Breast epithelium (tissue), 4 donors: ENCODE measurements at places on chromosomes 1 and 21. TPM values are rescaled to one million over a fixed set of nuclear protein-coding genes. Genes with fewer than 3 reads are reported as not detected.

GRCh38 chr1:108551137-108551862 lies 8.6 kb upstream of the EEIG2 start:
- no peak overlapping the region for H3K27ac ChIP-seq
- H3K4me3 ChIP-seq = no peak overlapping the region
- no peaks in the 10 kb centered on the region for H3K27me3 ChIP-seq
- H3K36me3 ChIP-seq = no peaks in the 10 kb centered on the region

DNA sequence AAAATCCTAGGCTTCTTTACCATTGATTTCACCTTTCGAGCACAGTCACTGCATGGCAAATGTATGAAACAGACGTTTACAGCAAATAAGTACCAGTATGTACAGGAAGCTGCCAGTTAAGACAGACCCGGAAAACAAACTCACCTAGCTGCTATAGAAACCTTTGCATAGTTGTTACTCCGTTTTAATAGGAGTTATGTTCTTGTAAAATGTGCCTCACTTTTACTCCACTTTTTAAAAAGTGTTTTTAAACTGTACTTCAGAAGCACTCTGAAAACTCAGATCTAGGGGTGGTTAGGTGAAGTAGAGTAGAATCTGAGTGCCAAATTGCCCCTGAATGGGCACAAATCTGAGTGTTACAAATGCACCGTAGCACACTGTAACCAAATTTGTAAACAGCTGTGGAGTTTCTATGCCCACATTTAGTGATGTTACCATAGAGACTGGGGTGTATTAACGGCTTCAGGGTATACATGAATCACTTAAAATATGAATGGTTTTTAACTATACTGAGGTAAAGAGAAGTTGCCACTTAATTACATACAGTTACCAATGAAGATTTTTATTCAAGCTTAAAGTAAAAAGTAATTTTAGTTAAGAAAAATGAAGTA lies 30.7 kb downstream of the CNIH4 start:
- peaks cover 4% of the 10 kb centered on the region for H3K4me1 ChIP-seq
- no peaks in the 10 kb centered on the region for H3K36me3 ChIP-seq
- DNase-seq = no peak
- no peaks in the 10 kb centered on the region for H3K27me3 ChIP-seq

GRCh38 chr1:82387012-82387366 lies 586.3 kb downstream of the ADGRL2 start:
- no peak overlapping the region for H3K27ac ChIP-seq
- H3K27me3 ChIP-seq = no peaks in the 10 kb centered on the region
- no peaks in the 10 kb centered on the region for H3K36me3 ChIP-seq
- no peak for DNase-seq
- no peak overlapping the region for H3K4me3 ChIP-seq

GRCh38 chr21:17931080-17931479 lies 111.9 kb upstream of the C21orf91 start:
- no peak overlapping the region for H3K4me3 ChIP-seq
- DNase-seq = no peak
- H3K4me1 ChIP-seq = no peaks in the 10 kb centered on the region
- no peaks in the 10 kb centered on the region for H3K36me3 ChIP-seq

DNA sequence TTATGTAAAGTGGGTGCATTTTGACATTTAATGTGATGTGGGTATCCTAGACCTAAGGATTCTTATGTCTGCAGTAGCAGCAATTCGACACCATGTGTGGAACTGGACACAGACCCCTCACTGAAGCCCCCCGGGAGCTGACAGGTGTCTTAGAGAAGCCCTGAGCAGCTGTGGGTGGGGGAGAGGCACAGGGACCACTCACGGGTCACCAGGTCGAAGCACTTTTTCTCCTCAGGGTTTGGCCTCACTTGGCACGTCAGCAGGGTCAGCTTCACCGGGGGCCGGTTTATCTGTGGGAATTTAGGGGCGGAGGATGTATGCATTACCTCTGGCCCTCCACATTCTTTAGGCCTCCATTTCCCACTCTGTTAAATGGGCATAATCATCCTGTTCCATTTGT lies 14.0 kb upstream of the TCEA3 start:
- H3K4me3 ChIP-seq = no peak overlapping the region
- H3K27ac ChIP-seq = no peak overlapping the region
- H3K27me3 ChIP-seq = no peaks in the 10 kb centered on the region
- no peak for DNase-seq

DNA sequence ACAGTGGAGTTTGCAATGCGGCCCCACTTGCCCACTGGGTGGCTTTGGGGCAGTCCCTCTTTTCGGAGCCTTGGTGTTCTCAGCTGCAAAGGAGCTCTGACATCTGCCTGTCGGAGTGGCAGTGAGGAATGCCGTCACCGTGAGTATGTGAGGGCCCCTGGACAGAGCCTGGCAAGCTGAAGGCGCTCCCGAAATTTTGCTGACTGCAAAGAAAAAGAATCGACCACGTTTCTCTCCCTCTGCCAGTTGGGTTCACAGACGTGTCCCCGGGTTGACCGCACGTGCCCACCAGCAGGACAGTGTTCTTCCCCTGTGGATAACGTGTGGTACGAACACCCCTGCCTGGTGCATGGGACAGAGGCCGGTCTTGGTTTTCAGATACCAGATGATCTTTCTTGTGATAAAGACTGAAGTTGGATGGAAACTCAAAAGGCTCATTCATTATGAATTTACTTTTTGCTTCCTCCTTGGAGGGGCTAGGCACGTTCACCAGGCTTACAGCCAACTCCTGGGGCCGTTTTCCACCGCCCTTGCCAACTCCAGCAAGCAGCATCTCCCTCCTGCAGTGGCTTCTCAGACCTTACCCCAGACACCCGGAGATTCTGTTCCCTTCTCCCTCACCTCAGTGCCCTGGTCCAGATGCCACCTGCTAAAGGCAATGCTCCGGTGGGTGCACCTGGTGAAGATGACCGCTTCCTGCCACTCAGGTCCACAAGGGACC lies 29.7 kb downstream of the ECE1 start:
- no peak overlapping the region for H3K4me3 ChIP-seq
- H3K27ac ChIP-seq = peak overlapping the region; percentile 87
- no peak for DNase-seq
- H3K4me1 ChIP-seq = peaks cover 12% of the 10 kb centered on the region

DNA sequence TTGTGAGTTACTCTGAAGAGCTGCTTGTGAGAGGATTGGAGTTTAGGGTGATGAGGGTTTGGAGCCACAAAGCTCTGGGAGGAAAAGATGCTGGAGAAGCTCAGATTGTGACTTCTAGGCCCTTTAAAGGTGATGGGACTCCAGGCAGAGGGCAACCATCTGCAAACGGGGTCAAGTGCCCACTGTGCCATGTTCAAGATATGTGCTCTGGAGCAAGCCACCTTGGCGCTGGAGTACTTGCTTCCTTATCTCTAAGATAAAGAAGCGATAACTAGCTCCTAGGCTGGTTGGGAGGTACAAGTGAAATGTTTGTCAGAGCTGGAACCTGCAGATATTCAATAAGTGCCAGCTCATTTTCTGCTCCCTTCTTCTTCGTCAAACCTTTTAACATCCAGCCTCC lies 14.3 kb upstream of the FOXE3 start:
- no peaks in the 10 kb centered on the region for H3K4me1 ChIP-seq
- no peak overlapping the region for H3K4me3 ChIP-seq
- no peaks in the 10 kb centered on the region for H3K36me3 ChIP-seq
- no peak overlapping the region for H3K27ac ChIP-seq

Gene SOX13
- total RNA-seq = 22.9 TPM

Gene ATXN7L2
- 2.4 TPM for total RNA-seq

Gene NCSTN
- total RNA-seq = 76.0 TPM

Gene HTR6
- total RNA-seq = not detected

Gene CNKSR1
- 28.2 TPM for total RNA-seq

Gene DUSP10
- total RNA-seq = 33.2 TPM

Gene ELF3
- 1,061 TPM for total RNA-seq

Gene CCDC17
- 4.5 TPM for total RNA-seq
